ENCODE measurements at places on chromosomes 12 and 14.

GRCh38 chr12:107474639-107475539 is 210.7 kb upstream of the PWP1 start:
- DNase-seq: no peak

DNA sequence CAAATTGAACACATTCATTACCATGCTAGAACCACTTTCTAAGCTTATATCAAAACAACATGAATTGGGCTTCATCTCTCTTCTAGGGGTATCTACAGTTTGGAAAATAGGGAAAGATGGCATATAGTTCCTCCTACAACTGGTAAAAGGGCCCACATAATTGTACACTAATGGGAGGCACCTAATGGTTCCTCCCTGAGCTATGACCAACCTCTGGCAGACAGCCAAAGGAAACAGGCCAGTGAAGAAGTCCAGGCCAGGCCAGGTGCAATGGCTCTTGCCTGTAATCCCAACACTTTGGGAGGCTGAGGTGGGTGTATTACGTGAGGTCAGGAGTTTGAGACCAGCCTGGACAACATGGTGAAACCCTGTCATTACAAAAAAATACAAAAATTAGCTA is 23.2 kb upstream of the APOF start:
- DNase-seq: peak; percentile 11

DNA sequence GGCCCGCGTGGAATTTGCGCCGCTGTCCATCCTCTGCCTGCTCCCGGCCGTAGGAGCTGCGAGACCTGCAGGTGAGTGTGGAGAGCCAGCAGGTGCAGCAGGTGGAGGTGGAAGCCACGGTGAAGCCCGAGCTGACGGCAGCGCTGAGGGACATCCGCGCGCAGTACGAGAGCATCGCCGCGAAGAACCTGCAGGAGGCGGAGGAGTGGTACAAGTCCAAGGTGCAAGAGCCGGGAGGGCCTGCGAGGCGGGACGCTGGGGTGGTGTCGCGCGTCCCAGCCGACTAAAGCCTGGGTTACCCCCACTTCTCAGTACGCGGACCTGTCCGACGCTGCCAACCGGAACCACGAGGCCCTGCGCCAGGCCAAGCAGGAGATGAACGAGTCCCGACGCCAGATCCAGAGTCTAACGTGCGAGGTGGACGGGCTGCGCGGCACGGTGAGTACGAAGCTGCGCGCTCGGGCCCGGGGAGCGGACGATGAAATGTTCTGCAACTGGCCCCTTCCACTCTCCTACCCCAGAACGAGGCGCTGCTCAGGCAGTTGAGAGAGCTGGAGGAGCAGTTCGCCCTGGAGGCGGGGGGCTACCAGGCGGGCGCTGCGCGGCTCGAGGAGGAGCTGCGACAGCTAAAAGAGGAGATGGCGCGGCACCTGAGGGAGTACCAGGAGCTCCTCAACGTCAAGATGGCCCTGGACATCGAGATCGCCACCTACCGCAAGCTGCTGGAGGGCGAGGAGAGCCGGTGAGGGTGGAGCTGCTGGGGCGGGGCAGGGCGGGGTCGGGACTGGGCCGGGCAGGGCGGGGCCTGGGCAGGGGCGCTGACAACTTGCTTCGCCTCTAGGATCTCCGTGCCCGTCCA is 2.1 kb downstream of the PRPH start:
- peak; percentile 84 for DNase-seq

DNA sequence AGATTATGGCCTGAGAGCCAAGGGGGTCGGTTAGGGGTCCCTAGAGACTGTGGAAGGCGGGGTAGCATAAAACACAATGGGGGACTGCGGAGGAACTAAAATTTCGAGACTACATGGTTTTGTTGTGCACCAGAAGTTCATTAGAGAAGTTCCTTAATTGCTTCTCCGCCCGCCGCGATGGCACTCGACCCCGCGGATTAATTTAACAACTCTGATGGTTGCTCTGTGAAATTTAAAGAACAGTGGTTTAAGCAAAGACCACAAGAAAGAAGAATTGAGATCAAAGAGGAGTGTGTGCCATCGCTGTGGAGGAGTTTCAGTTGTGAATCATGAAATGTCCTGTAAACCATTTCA is 1.4 kb upstream of the CCDC88C start:
- DNase-seq: peak; percentile 81

GRCh38 chr12:10732549-10732948 is 9.4 kb upstream of the YBX3 start:
- DNase-seq: no peak

GRCh38 chr12:106195621-106196027 is 52.2 kb downstream of the CKAP4 start:
- DNase-seq: no peak
